Activated CD4-positive, alpha-beta T cell treated with anti-CD3 and anti-CD28 coated beads, Interleukin-2, amount 10 ng/mL, durations not matched to agents 7 days and 5 days (primary cell): ENCODE measurements at places on chromosomes 6 and 20. TPM values are rescaled to one million over a fixed set of nuclear protein-coding genes. Genes with fewer than 3 reads are reported as not detected.

GRCh38 chr20:57592263-57593092 lies 27.7 kb downstream of the ZBP1 start:
- peaks cover 7% of the 10 kb centered on the region for H3K27me3 ChIP-seq
- H3K4me3 ChIP-seq, result no peak overlapping the region
- DNase-seq, result no peak
- no peaks in the 10 kb centered on the region for H3K36me3 ChIP-seq

- H3K4me3 ChIP-seq, result no peak overlapping the region
- H3K4me1 ChIP-seq, result peaks cover 35% of the 10 kb centered on the region
- no peak for DNase-seq
Measured at GRCh38 chr6:37039958-37040357, 34.5 kb downstream of the FGD2 start.

GRCh38 chr20:63977739-63978276 lies 1.6 kb downstream of the SAMD10 start:
- H3K27me3 ChIP-seq, result no peaks in the 10 kb centered on the region
- H3K4me1 ChIP-seq, result peaks cover 60% of the 10 kb centered on the region
- peak overlapping the region; percentile 91 for H3K27ac ChIP-seq
- DNase-seq, result peak; percentile 56

- H3K27ac ChIP-seq, result no peak overlapping the region
- DNase-seq, result no peak
- H3K4me1 ChIP-seq, result peaks cover 43% of the 10 kb centered on the region
- H3K36me3 ChIP-seq, result peaks cover 80% of the 10 kb centered on the region
- H3K4me3 ChIP-seq, result no peak overlapping the region
Measured at GRCh38 chr20:440636-441035, 21.7 kb downstream of the TBC1D20 start.

- DNase-seq, result no peak
- H3K36me3 ChIP-seq, result no peaks in the 10 kb centered on the region
- H3K27ac ChIP-seq, result no peak overlapping the region
Measured at GRCh38 chr6:116945809-116946208, 68.8 kb downstream of the RFX6 start.

The MUC22 gene
- not detected for total RNA-seq

The SCAND1 gene
- total RNA-seq, result 63.6 TPM

The FABP7 gene
- not detected for total RNA-seq

DNA sequence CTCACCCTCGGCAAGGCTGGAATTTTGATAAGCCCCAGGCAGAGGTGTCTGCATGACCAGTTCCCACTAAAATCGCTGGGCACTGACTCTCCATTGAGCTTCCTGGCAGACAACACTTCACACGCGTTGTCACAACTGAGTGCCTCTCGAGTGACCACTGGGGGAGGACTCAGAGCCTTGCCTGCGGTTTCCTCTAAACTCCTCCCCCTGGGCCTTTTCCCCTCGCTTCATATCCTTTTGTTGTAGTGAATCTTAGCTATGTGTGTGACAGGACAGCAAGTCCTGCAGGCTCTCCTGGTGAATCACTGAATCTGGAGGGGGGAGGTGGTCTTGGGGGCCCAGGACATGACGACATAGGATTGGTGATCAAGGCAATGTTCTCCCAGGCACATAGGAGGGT lies 670.8 kb downstream of the PRKN start:
- H3K27ac ChIP-seq, result no peak overlapping the region
- no peaks in the 10 kb centered on the region for H3K27me3 ChIP-seq
- H3K4me3 ChIP-seq, result no peak overlapping the region
- H3K4me1 ChIP-seq, result no peaks in the 10 kb centered on the region
- DNase-seq, result no peak

The STX7 gene
- total RNA-seq, result 20.2 TPM

- DNase-seq, result no peak
- no peaks in the 10 kb centered on the region for H3K36me3 ChIP-seq
- H3K27ac ChIP-seq, result no peak overlapping the region
- H3K4me1 ChIP-seq, result peaks cover 6% of the 10 kb centered on the region
- no peak overlapping the region for H3K4me3 ChIP-seq
Measured at GRCh38 chr6:324116-324728, 31.9 kb downstream of the DUSP22 start.

- no peaks in the 10 kb centered on the region for H3K36me3 ChIP-seq
- H3K4me1 ChIP-seq, result no peaks in the 10 kb centered on the region
- no peak for DNase-seq
- H3K27me3 ChIP-seq, result no peaks in the 10 kb centered on the region
Measured at GRCh38 chr6:76004202-76004601, 68.3 kb downstream of the IMPG1 start.

DNA sequence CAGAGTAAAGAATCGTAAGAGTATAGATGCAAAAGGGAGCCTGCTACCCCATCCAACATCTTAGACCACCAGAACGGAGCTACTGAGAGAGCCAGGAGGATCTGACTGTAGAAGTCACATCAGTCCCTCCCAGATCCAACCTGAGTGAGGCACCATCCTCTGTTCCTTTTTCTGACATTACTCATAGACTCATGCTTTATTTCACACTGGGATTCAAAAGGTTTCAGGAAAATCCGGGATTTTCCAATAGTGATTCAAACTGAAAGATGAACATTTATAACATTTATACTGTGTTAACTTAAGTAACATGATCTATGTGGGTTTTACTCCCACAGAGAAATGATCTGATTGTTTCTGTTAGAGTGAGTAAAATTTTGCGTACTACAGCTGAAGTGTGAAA lies 868.6 kb upstream of the GJE1 start:
- DNase-seq, result no peak
- no peaks in the 10 kb centered on the region for H3K27me3 ChIP-seq
- H3K36me3 ChIP-seq, result no peaks in the 10 kb centered on the region
- H3K4me1 ChIP-seq, result no peaks in the 10 kb centered on the region
- no peak overlapping the region for H3K27ac ChIP-seq

GRCh38 chr6:49001856-49002541 lies 461.1 kb downstream of the MMUT start:
- no peak for DNase-seq
- H3K4me3 ChIP-seq, result no peak overlapping the region
- no peak overlapping the region for H3K27ac ChIP-seq
- H3K36me3 ChIP-seq, result no peaks in the 10 kb centered on the region
- no peaks in the 10 kb centered on the region for H3K27me3 ChIP-seq
- H3K4me1 ChIP-seq, result no peaks in the 10 kb centered on the region

The CRIP3 gene
- 0.67 TPM for total RNA-seq

DNA sequence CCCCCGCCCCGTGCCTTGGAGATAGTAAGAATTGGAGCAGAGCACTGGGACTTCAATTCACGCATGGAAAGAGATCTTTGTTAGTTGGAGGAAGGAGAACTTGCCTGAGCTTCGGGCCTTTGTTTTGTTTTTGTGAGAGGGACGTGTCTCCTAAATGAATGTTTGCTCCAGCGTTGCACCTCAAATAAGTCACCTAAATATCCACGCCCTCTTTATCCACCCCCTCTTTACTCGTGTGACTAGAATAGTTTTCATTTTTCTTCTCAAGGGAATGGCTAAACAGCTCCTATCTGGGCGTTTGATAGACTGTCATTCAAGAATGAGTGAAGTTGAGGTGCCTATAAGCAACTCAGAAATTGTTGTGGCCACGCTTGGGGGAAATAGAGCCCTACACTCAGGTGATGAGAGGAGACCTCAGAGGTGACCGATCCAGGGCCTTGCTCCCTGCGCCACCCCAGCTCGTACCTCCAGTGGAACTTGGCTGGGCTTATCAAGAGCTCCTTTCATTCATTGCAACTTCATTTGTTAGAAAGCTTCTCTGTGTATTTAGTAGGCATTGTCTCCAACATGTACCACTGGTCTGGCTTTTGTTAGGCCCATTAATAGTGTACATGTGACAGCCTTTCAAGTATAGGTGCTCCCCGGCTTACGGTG lies 861 bp downstream of the PCMTD2 start:
- H3K4me3 ChIP-seq, result peak overlapping the region; percentile 88
- peak overlapping the region; percentile 95 for H3K27ac ChIP-seq
- DNase-seq, result no peak
- peaks cover 17% of the 10 kb centered on the region for H3K36me3 ChIP-seq
- H3K4me1 ChIP-seq, result peaks cover 56% of the 10 kb centered on the region
- H3K27me3 ChIP-seq, result peaks cover 5% of the 10 kb centered on the region

The PTCHD4 gene
- not detected for total RNA-seq

The OR2H2 gene
- total RNA-seq, result not detected

The CST5 gene
- not detected for total RNA-seq

The SLC16A10 gene
- 3.2 TPM for total RNA-seq

GRCh38 chr6:138241381-138241780 lies 23.1 kb upstream of the PBOV1 start:
- no peak overlapping the region for H3K4me3 ChIP-seq
- H3K27ac ChIP-seq, result no peak overlapping the region
- no peaks in the 10 kb centered on the region for H3K4me1 ChIP-seq
- H3K36me3 ChIP-seq, result no peaks in the 10 kb centered on the region
- DNase-seq, result no peak

The CYP24A1 gene
- not detected for total RNA-seq

DNA sequence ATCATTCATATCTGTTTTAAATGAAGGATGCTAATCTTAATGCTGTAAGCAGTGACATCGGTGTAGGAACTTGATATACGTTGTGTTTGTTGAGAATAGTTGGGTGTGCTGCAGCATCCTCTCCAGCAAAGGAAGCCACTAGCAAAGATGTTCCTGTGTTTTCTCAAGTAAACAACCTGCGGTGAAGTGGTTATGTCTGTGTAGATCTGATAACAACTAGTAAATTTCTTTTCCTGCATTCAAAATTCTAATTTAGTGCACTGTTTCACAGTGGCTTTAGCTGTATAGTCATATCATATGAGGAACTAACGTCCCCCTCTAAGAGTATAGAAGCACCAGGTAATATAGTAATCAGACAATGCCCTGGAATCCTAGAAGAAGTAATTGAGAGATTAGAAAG lies 38.7 kb downstream of the NCOA7 start:
- DNase-seq, result peak; percentile 56
- peaks cover 28% of the 10 kb centered on the region for H3K36me3 ChIP-seq
- H3K27ac ChIP-seq, result peak overlapping the region; percentile 80
- peak overlapping the region; percentile 28 for H3K4me3 ChIP-seq
- H3K27me3 ChIP-seq, result no peaks in the 10 kb centered on the region

The AGPAT1 gene
- 52.0 TPM for total RNA-seq

DNA sequence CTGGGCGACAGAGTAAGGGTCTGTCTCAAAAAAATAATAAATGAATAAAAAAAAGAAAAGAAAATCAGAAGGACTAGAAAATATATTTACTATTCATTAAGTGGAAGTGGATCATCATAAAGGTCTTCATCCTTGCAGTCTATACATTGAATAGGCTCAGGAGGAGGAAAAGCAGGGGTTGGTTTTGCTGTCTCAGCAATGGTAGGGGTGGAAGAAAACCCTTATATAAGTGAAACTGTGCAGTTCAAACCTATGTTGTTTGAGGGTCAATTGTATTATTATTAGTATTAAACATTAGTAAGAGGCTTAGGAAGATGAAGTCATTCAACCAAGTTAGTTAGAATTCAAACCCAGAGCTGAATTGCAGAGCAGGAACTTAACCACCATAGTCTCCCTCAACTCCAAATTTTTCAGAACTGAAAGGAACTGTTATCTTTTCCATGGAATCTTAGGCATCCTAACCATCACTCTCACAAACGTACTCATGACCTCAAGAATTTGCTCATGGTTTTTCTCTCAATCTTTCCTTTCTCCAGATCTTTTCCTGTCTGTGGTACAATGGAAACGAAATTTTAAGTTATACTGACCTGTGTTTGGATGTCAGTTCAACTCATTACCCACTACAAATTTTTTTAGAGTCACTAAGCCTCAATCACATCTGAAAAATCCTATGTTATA lies 7.7 kb upstream of the SMIM13 start:
- no peaks in the 10 kb centered on the region for H3K36me3 ChIP-seq
- no peak overlapping the region for H3K4me3 ChIP-seq
- H3K27me3 ChIP-seq, result no peaks in the 10 kb centered on the region
- H3K27ac ChIP-seq, result no peak overlapping the region
- no peaks in the 10 kb centered on the region for H3K4me1 ChIP-seq

GRCh38 chr6:26445934-26446667 lies 5.8 kb downstream of the BTN3A3 start:
- H3K27me3 ChIP-seq, result no peaks in the 10 kb centered on the region
- H3K27ac ChIP-seq, result peak overlapping the region; percentile 74
- peak; percentile 24 for DNase-seq
- H3K4me3 ChIP-seq, result no peak overlapping the region
- peaks cover 59% of the 10 kb centered on the region for H3K36me3 ChIP-seq

DNA sequence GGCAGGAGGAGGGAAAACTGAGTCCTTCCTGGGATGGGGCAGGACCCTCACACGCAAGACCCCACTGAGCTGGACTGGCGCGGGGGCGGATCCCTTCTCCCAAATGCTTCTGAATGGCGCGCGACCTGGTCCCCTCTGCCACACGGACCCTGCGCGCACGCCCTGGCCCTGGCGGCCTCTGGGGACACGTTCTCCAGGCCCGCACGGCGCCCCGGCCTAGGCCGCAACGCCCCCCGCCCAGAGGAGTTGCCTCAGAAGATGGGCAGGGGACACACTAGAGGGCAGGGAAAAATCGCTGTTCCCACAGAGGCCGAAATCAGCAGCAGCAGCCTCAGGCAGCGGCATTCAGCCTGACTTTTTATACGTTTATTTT lies 45.2 kb upstream of the OSTM1 start:
- DNase-seq, result no peak
- peak overlapping the region; percentile 84 for H3K4me3 ChIP-seq
- peaks cover 30% of the 10 kb centered on the region for H3K4me1 ChIP-seq

GRCh38 chr20:35166242-35166830 lies 5.5 kb upstream of the PROCR start:
- peaks cover 2% of the 10 kb centered on the region for H3K27me3 ChIP-seq
- no peak overlapping the region for H3K4me3 ChIP-seq
- peaks cover 14% of the 10 kb centered on the region for H3K4me1 ChIP-seq
- no peak for DNase-seq

DNA sequence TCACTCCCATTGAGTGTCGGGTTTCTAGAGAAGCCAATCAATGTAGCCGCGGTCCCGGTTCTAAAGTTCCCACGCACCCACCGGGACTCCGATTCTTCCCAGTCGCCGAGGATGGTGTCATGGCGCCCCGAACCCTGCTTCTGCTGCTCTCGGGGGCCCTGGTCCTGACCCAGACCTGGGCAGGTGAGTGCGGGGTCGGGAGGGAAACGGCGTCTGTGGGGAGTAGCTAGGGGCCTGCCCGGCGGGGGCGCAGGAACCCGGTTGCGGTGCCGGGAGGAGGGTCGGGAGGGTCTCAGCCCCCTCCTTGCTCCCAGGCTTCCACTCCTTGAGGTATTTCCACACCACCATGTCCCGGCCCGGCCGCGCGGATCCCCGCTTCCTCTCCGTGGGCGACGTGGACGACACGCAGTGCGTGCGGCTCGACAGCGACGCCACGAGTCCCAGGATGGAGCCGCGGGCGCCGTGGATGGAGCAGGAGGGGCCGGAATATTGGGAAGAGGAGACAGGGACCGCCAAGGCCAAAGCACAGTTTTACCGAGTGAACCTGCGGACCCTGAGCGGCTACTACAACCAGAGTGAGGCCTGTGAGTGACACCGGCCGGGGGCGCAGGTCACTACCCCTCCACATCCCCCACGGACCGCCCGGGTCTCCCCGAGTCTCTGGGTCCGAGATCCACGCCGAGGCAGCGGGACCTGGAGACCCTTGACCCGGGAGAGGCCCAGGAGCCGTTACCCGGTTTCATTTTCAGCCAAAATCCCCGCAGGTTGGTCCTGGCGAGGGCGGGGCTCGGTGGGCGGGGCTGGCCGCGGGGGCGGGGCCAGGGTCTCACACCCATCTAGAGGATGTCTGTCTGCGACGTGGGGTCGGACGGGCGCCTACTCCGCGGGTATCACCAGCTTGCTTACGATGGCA lies 35.2 kb upstream of the HLA-G start:
- no peaks in the 10 kb centered on the region for H3K36me3 ChIP-seq
- H3K4me3 ChIP-seq, result peak overlapping the region; percentile 69
- H3K4me1 ChIP-seq, result peaks cover 17% of the 10 kb centered on the region
- no peak overlapping the region for H3K27ac ChIP-seq
